Cortex of kidney (tissue), 1 donor: ENCODE measurements at places on chromosomes 1 and 21.

DNA sequence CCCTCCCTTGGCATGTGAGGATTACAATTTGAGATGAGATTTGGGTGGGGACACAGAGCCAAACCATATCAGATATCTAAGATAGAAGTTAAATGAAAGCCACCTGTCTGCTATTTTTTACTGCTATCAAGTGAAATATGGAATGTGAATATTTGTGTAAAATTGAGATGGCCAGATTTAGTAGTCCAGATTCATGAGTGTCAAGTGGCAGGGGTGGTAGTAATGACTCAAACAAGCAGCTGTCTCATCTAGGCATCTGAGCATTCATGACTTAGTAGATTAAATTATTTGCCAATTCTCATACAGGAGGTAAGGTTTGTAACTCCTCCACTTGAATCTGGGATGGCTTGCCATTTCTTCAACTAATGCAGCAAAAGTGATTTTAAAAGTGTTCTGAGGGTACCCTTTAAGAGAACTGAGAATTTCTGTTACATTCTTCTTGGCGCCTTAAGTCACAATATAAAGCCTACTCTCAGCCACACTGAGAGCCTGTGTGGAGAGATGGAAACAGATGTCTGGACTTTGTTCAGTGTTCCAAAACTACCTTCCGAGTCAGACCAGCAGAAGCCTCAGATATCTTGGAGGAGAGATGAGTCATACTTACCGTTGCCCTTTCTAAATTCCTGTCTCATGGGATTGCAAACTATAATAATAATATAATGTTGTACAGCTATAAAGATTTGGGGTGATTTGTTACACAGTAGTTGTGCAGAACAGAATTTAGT lies 1065.6 kb upstream of the TMPRSS15 start:
- DNase-seq = no peak

DNA sequence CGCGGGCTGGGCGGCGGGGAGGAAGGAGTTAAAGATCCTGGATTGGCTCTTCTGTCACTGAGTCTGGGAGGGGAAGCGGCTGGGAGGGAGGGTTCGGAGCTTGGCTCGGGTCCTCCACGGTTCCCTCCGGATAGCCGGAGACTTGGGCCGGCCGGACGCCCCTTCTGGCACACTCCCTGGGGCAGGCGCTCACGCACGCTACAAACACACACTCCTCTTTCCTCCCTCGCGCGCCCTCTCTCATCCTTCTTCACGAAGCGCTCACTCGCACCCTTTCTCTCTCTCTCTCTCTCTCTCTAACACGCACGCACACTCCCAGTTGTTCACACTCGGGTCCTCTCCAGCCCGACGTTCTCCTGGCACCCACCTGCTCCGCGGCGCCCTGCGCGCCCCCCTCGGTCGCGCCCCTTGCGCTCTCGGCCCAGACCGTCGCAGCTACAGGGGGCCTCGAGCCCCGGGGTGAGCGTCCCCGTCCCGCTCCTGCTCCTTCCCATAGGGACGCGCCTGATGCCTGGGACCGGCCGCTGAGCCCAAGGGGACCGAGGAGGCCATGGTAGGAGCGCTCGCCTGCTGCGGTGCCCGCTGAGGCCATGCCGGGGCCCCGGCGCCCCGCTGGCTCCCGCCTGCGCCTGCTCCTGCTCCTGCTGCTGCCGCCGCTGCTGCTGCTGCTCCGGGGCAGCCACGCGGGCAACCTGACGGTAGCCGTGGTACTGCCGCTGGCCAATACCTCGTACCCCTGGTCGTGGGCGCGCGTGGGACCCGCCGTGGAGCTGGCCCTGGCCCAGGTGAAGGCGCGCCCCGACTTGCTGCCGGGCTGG lies at the start of gene NPR1:
Gene NPR1 (plus strand): TSS at position 170 of the 818 bp plus-strand sequence. CDS start 421 bp downstream, at position 591.
- DNase-seq = no peak

DNA sequence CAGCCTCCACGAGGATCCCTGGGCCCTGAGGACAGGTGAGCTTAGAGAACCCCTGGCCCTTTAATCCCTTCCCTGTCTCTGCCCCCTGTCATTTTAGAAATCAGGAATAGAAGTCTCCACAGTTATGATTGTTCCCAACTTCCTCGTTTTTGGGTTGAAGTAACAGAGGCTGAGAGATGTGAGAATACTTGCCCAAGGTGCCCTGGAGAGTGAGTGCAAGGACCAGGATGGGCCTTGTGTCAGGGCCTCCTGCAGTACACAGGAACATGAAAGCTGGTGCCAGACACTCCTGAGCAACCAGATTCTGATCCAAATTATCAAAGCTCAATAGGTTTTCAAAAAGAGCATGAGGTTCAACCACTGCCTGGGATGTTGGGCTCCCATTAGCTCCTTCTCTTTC lies 10.1 kb downstream of the HLX start:
- DNase-seq = no peak

DNA sequence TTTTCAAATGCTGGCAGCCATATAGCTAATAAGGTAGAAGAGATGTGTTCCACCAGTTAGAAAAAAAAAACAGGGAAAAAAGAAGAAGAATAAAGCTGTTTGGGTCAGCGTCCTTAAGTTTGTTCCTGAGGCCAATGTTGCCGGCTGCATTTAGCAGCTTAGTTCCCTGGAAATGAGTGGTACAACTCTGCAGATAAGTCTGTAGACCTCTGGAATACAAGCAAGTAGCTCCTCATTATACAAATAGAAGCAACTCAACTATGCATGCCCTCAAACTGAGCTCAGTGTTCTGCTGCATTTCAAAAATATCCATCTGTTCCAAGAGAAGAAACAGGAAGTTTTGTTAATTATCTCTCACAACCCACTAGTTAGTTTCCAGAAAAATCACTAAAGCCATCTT lies 181.2 kb upstream of the PKN2 start:
- no peak for DNase-seq

GRCh38 chr1:46394108-46394871 lies at the start of gene FAAH:
Gene FAAH (plus strand): TSS chr1:46394317. CDS start chr1:46394349, 32 bp downstream.
- DNase-seq = peak; percentile 19

GRCh38 chr1:236451796-236452373 lies 57.8 kb downstream of the EDARADD start:
- no peak for DNase-seq

DNA sequence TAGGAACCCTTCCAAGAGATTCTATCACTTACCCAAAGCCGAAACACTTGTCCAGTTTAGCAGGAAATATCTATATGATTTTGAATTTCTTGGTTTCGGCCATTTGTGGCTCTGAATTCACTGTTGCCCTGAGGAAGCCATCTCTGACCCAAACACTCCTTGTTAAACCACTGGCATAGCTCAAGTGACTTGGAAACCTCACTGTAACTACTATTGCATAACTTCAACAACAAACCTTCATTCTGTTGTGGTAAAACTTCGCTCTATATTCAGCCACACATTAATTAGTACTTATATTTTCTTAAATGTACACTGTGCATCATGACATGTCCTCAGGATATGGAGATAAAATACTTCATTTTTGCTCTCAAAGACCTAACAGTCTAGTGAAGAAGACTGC lies 63.2 kb downstream of the ST6GALNAC3 start:
- DNase-seq = no peak

DNA sequence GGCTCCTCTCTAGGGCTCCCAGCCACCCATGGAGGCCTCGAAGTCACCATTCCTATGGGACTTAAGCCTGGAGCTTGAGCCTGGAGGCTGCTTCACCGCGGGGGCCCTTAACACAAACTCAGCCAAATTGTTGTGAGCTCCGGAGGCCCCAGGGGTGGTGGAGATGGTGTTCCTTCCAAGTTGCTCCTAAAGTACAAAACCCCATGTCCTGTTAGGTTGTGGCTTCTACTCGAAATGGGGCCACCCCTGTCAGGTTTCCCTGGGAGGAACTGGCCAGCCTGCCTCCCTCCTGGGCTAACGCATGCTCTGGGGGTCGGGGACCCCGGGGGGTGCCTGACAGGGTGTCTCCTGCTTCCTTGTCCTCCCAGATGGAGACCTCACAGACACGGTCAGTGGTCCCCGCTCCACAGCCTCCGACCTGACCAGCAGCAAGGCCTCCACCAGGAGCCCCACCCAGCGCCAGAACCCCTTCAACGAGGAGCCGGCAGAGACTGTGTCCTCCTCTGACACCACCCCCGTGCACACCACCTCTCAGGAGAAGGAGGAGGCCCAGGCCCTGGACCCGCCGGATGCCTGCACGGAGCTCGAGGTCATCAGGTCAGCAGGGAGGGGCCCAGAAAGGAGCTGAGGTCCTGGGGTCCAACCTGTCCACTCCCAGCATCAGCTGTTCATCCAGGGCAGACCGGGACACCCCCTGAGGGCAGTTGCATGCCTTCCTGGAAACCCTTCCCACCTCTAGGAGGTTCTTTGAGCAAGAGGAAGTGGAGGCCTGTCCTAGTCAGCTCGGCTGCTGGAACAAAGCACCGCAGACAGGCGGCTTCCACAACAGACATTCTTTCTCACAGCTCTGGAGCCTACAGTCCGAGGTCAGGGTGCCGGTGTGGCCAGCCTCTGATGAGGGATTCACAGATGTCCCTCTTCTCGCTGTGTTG lies 10.8 kb upstream of the SLC25A34 start:
- no peak for DNase-seq

GRCh38 chr1:32289256-32289655 lies 2.6 kb upstream of the HDAC1 start:
- no peak for DNase-seq

GRCh38 chr1:20178634-20179370 lies 7.1 kb upstream of the UBXN10 start:
- no peak for DNase-seq

DNA sequence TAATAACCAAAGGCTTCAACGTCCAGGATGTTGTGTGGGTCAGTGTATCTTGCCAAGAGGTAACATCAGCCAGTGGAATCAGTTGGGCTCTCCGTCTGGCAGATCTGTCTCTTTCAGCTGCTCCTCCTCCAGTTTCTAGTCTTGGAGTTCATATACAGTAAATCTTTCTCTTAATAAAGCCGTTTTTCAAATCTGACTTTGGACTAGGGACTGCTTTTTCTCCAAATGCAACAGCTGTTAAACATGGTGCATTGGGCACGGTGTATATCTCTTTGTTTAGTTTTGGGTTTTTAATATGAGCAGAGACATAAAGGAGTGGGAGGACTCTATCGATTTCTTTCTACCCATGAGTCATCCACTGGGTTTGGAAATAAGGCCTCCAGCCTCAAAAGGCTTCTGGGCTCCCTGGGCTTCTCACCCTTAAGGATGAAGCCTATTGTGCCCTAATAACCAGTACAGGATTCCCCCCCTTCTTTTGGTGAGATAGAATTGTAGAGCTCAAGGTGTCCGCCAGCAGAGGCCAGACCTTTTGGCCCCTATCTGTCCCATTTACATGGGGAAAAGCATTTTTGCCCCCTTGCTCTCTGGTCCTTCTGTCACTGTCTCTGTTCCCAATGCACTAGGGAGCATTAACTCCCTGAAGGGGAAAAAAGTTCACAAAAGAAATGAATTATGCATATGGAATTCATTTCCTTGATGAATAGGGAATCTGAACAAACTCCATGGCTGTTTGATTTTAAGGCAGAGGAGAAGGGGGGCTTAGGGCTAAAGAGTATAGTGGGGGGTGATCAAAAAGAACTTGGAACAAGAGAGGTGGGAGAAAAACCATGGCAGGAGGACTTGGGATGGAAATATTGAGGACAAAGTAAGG lies 86.0 kb downstream of the PBX1 start:
- no peak for DNase-seq

GRCh38 chr1:10832703-10833102 lies 36.3 kb upstream of the CASZ1 start:
- no peak for DNase-seq

- no peak for DNase-seq
Observed at GRCh38 chr1:17276568-17276967, 27.7 kb downstream of the PADI3 start.

DNA sequence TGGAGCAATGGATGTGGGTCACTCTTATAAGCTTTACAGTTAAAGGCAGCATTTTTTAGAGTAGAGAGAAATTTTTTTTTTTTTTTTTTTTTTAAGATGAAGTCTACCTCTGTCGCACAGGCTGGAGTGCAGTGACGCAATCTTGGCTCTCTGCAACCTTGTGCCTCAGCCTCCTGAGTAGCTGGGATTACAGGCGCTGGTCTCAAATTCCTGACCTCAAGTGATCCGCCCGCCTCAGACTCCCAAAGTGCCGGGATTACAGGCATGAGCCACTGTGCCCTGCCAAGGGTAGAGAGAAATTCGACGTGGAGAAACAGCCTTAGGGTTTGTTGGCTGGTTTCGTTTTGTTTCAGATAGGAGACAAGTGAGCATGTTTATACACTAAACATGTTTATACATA lies 594.2 kb upstream of the ADAMTS5 start:
- no peak for DNase-seq

DNA sequence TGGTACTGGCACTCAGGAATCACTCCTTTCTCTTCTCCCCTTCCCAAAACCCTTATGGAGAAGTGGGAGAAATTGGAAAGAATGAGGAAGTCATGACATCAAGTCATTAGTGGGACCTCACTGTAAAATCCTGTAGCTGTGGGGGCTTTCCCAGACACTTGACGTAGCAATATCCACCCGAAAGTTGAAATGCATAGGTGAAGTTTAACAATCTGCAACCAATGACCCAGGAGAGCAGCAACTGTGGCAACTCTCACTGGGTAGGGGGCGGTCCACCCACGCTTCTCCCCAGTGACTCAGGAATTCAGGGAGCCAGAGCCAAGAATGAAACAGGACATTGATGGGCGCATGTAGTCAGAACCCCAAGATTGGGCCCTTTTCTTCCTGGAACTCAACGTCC lies 27.0 kb downstream of the ABCA4 start:
- DNase-seq = no peak

GRCh38 chr1:5901150-5901549 lies 91.1 kb downstream of the NPHP4 start:
- no peak for DNase-seq

GRCh38 chr1:85313888-85314696 lies 37.7 kb upstream of the BCL10 start:
- no peak for DNase-seq

GRCh38 chr1:199472018-199472417 lies 555.5 kb upstream of the NR5A2 start:
- no peak for DNase-seq

- DNase-seq = no peak
Observed at GRCh38 chr21:31342348-31342747, 1.7 kb downstream of the TIAM1 start.

DNA sequence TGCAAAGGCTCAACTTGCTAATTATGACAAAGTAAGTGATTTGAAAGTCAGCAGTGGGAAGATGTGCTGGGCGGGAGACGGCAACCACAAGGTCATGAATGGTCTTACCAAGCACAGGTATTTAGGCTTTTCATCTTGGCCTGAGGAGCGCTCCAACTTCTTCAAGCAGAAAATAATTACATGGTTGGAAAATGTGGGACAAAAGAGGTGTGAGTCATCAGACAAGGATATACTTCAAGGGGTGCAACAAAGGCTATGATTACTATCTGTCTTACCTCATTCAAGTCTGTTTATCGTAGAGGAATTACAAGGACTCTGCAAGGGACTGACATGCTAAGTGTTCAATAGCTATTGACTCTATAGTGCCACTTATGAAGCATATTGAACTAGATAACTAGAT lies 2005.7 kb downstream of the MRPL39 start:
- DNase-seq = no peak
